SW480 (cell line): ENCODE measurements at places on chromosomes 3 and 15.

DNA sequence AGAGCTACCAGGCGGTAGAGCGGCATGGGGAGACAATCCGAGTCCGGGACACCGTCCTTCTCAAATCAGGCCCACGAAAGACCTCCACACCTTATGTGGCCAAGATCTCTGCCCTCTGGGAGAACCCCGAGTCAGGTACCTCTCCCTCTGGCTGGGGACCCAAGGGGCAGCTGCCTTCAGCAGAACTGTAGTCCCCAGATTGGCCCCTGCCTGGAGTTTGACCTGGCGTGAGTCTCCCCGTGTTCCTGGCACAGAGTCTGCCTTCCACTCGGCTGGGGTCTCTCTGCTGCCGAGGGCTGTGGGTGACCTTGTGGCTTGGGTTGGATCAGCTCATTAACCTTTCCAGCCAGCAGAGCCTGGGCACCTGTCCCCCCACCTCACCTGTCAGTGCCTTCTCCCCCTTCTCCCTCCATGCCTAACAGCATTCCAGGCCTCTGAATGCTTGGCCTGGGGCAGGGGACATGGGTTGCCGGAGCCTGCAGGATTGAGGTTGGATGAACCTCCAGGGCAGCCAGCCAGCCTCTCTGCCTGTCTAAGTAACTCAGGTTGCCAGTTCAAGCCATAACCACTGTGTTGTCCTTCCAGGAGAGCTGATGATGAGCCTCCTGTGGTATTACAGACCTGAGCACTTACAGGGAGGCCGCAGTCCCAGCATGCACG, 6.8 kb upstream of the CHST14 start:
- DNase-seq: no peak

DNA sequence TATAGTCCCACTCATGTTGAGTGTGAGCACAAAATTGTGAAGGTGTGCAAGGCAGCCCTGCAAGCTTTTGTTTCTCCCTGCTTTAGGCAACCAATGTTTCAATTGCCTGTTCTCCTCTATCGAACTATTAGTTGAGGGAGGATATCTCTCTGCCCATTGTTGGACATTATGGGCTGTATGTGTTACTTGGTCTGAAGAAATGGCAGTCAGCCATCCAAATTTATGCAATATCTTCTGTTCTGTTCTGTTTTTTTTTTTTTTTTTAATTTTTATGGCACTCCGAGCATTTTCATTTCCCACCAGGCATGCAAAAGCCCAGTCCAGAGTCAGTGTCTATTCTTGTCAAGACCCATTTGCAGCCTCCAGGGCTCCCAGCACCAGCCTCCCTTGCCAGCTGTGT, 44.0 kb downstream of the ANAPC13 start:
- no peak for DNase-seq

- peak; percentile 34 for DNase-seq
Measured at GRCh38 chr3:136305879-136306278, 55.7 kb downstream of the PCCB start.

DNA sequence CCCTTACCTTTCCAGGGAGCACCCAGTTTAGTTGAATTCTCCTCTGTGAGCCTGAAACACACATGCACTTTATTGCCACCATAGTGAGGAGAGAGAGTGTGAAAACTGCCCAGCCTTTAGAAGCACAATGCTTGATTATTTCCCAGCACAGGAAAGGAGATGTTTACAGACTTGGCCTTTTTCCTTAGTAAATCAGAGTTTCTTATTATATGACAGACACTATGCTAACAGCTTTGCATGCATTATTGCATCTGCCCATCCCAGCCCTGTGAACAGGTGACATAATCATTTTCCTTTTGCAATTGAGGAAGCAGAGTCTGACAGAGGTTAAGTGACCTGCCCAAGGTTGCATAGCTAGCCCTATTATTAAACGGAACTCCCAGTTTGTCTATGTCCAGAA, 36.5 kb downstream of the CAPN3 start:
- DNase-seq: no peak

DNA sequence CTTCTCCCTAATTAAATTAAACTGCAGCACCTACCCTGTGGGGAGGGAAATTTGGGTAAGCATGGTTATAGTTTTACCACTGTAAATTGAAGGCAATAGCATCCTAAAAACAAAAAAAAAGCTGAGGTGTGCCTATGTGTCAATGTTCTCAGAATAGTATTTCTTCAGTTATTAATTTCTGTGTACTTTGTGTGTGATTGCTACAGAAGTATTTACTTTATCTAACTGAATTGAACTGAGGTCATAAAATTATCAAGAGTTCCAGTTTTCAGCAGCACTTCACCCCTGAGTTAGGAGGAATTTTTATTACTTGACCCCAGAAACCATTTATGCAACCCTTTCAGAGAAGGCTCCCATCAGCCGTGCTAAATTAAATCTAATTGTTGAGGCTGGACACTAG, 333.6 kb upstream of the ALCAM start:
- no peak for DNase-seq

GRCh38 chr15:87792250-87793040, 464.1 kb downstream of the NTRK3 start:
- no peak for DNase-seq

GRCh38 chr15:70087708-70088352, 9.9 kb downstream of the TLE3 start:
- DNase-seq: no peak

GRCh38 chr3:157428853-157429252, 7.8 kb upstream of the PTX3 start:
- DNase-seq: no peak

DNA sequence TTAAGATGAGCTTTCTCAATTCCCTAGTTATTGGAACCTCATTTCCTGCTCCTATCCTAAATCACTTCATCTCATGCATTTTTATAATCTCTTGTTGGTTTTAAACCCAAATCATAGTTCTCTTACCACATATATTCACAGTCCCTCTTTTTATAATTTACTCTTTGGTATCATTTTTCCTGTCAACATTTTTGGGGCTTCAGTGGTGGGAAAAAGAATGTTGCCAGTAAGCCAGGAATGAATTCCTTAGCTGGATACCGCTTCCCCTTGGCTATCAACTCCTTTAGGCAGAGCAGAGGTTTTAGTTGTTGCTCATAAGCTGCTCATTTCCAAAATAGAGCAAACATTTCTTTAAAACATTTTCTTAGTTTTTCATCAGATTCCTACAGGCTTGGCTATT, 112.3 kb downstream of the GALK2 start:
- no peak for DNase-seq

- DNase-seq: peak; percentile 31
Measured at GRCh38 chr15:83209333-83209732, 1.7 kb upstream of the HDGFL3 start.

DNA sequence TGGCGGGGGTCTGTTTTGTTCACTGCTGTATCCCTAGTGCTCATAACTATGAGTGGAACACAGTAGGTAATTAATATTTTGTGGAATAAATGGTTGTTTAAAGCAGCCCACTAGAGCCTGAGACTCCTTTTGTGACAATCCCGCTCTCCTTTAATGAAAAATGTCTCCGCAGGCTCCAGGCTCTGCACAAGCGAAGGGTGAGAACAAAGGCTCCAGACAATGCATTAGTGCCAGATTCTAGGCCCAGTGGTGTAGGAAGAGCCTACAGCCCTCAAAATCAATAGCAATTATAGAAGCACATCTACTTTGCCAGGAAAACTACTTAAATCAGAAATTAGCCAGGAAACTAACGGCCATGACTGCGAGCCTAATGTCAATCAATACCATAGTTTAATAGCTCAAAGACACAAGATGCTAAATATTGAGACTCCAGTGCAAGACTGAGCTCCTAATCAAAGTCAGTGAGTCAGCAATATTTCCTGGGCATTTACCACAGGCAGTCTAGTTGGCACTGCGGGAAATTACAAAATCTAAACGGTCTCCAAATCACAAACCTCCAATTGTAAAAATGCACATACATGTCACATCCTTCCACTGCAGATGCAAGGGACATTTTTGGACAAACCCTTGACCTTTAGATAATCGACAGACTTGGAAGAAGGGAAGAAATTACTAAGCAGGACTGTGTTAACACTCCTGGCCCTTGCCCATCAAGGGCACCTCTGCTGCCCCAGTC, 2.3 kb downstream of the ANXA2 start:
- DNase-seq: no peak

GRCh38 chr3:119731560-119732343, 28.9 kb downstream of the CFAP91 start:
- DNase-seq: peak; percentile 3

DNA sequence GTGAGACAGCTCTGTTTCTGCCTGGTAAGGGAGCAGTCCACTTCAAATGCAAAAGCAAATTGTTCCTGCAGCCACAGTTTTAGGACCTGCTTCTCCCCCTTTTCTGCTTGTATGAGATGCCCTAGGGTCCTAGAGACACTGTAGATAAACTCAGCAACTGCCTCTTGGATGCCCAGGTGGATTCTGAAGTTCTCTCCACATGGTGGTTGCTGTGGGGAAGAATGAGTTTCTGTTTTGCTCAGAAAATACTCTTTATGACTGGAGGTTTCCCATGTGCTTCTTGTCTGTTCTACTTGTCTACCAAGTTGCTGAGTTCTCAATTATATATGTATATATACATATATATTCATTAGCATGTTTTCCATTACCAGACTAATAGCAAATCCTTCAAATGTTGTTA, 5.6 kb upstream of the ZNF80 start:
- DNase-seq: no peak

DNA sequence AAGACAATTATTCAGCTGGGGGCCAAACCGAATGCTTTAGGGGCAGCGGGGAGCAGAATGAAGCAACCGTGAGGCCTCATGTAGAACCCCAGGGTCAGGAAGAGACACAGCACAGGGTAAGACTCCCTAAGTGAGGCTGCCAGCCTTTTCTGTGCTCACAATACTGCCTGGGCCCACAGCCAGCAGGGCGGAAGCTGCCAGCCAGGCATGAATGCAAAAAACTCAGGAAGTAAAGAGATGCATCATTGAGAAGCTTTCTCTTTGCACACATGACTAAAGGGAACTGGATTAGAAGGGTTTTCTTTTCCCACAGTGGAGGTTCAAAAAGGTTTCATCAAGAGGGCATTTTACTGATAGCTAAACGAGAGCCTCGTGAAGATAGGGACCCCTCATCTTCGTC, 33.3 kb downstream of the CA12 start:
- no peak for DNase-seq

- DNase-seq: no peak
Measured at GRCh38 chr3:124773351-124774326, 43.4 kb downstream of the UMPS start.

- no peak for DNase-seq
Measured at GRCh38 chr15:80608688-80609087, 86.4 kb upstream of the ABHD17C start.

- no peak for DNase-seq
Measured at GRCh38 chr3:170914690-170915089, 6.3 kb upstream of the EIF5A2 start.

DNA sequence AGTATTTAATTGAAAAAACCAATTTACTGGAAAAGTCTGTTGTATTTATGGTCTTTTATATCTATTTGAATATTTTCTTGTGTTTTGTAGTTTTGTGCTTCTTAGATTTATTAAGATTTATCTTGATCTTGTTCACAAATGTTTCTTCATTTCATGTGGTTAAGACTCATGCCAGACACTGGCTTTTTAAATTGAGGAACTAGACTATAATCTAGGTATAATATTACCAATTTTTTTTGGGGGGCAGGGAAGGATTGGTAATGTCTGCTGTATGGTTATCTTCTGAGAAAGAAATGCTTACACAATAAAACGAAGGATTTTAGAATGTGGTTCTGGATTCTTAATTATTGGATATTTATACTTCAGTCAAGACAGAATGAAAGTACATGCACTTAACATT, 24.9 kb downstream of the AP4E1 start:
- DNase-seq: no peak

- DNase-seq: no peak
Measured at GRCh38 chr3:29410220-29410619, 129.3 kb downstream of the RBMS3 start.

GRCh38 chr15:75178938-75179745, 22.5 kb upstream of the C15orf39 start:
- no peak for DNase-seq

DNA sequence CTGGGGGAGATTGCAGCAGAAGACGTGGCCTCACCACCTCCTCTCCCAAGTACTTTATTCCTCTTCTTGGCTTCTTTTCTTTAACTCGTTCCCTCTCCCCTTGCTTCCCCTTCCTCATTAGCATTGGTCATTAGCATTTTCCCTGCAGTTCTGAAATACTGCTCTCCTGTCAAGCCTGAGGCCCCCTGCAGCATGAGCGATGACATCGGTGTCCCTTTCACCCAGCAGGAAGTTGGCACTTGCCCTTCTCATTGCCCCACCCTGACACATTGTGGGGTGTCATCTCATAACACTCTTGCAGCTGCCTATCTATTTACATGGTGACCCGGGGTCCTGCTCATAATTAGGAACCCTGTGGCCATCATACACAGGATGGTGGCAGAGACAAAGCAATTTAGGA, 167.1 kb downstream of the ARRDC4 start:
- DNase-seq: no peak

- DNase-seq: no peak
Measured at GRCh38 chr3:151062611-151063010, 22.9 kb upstream of the MED12L start.

DNA sequence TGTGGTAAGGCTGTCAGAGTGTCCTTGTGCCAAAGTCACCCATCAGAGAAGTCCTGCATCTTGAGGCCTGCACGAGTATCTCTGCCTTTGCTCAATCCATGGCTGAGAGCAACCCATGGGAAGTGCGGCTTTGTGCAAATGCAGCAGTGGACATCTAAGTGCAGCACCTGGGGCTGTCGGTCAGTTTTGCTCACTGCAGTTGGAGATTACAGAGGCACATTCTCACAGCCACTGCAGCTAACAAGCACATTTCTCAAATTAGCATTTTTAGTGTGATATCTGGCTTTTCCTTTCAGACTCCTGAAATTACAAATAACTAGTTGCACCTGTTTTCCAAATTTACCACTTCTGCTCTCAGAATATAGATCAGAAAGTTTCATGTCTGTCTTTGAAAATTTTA, 81.5 kb upstream of the DAZL start:
- DNase-seq: no peak

DNA sequence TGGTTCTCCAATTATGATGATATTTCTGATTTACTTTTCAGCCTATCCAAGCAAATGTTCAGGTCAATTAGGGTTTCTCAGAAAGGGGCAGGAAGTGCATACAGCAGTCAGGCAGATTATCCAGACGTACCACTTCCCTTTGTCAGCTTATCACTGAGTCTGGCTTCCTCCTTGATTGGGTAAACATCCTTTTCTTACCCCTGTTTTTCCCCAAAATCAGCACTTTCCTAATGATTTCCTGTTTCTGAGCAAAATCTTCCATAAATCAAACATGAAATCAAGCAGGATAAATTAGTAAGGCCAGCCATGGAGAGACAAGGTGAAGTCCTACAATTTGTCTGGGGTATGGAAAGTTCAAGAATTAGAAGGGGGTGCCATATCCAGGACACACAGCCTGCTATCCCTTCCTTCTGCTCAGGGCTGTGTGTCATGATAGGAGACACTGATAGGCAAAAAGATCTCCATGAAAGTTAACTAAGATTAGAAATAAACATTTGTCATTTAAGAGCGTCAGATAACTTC, 29.0 kb downstream of the ADIPOQ start:
- no peak for DNase-seq

DNA sequence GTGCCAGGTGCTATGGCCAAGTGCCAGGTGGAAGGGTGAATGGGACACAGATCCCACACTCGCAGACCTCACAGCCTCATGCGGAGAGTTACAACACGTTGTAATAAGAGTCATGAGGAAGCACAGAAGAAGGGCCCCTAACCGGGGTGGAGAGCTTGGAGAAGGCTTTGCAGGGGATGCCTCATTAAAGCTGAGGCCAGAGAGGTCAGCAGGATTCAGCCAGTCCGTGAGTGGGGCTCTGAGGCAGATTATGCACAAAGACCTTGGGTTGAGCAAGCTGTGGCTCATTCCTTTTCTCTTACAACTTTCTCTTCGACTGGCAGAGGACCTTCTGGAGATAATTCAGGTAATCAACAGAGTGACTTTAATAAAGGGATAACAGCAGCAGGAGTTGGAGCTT, 65.3 kb upstream of the SNRK start:
- no peak for DNase-seq
